GM13976 (cell line): ENCODE measurements at places on chromosomes 5 and 9.

GRCh38 chr5:3348576-3349535 is 246.8 kb upstream of the IRX1 start:
- no peak for DNase-seq

DNA sequence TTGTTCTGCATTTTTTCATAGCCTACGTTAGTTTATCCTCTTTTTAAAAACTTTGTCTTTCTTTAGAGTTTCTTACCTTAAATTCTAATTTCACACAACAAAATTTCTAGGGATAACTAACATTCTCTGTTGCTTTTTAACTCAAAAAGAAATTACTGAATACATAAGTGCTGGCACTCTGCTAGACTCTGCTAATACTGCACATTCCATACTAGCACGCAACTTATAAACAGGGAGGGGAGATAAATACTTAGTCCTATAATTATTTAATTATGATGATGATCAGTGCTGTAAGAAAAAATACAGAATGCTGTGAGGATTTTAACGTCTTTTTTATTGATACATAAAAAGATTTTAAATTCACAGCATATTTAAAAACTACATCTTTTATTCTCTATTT is 25.1 kb downstream of the RNF145 start:
- DNase-seq, result no peak

- DNase-seq, result peak; percentile 53
Observed at GRCh38 chr5:141637123-141637766, 448 bp downstream of the RELL2 start.

GRCh38 chr5:132013006-132013689 is 1.7 kb upstream of the ACSL6 start:
- no peak for DNase-seq
